ENCODE measurements at places on chromosomes 7 and 10. TPM values are rescaled to one million over a fixed set of nuclear protein-coding genes. Genes with fewer than 3 reads are reported as not detected.

DNA sequence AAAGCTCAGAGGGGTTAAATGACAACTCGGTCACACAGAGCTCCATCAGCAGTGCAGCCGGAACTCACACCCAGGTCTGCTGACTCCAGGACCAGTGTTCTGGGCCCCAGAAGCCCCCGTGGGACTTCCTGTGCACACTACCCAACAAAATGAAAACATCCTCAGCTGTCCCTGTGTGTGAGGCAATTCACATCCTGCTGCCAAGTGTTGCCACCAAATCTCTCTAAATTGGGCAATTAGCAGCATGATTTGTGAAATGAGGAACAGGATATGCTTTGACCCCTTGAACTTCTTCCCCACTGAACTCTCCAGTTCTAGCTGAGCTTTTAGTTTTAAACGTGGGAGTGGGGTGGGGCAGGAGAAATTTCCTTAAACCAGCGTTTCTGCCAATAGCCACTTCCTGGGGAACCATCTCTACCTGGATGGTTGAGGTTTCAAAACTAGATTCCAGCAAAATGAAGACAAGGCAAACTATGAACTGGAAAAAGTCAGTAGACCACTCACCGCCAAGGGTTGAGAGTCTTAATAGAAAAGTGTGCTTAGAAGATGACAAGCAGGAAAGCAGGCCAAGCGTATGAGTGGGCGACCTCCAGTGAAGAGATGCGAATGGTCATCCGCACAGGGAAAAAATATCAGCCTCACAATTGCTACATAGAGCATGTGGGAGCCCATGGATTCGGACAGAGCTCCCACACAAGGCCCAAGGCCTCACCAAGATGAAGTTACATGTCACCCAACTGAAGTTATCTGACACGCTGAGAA, 51.9 kb upstream of the CHST15 start:
- no peak for DNase-seq

DNA sequence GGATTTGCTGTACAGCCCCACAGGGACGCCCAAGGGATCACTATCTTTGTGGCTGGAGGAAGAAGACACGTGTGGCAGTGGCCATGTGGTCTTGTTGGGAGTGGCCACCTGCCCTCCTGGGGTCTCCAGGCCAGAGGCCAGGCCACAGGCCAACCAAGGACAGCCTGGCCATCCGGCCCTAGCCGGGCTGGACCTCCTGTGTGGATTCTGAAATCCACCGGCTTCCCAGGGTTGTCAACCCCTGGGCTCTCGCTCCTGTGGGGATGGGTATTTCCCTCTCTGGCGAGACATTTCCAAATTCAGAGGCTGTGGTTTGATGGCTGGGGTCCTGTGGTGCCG, 31.5 kb upstream of the CFAP46 start:
- DNase-seq, result no peak

GRCh38 chr7:31022726-31023125, 29.4 kb upstream of the ADCYAP1R1 start:
- no peak for DNase-seq

- no peak for DNase-seq
Measured at GRCh38 chr7:155184923-155185322, 112.8 kb upstream of the INSIG1 start.

- no peak for DNase-seq
Measured at GRCh38 chr10:5584895-5585516, 60.2 kb downstream of the CALML3 start.

GRCh38 chr7:119270644-119271043, 1002.3 kb upstream of the KCND2 start:
- no peak for DNase-seq

Gene ZNF853
- total RNA-seq, result 9.3 TPM

- DNase-seq, result no peak
Measured at GRCh38 chr10:101558204-101558603, 29.9 kb downstream of the POLL start.

DNA sequence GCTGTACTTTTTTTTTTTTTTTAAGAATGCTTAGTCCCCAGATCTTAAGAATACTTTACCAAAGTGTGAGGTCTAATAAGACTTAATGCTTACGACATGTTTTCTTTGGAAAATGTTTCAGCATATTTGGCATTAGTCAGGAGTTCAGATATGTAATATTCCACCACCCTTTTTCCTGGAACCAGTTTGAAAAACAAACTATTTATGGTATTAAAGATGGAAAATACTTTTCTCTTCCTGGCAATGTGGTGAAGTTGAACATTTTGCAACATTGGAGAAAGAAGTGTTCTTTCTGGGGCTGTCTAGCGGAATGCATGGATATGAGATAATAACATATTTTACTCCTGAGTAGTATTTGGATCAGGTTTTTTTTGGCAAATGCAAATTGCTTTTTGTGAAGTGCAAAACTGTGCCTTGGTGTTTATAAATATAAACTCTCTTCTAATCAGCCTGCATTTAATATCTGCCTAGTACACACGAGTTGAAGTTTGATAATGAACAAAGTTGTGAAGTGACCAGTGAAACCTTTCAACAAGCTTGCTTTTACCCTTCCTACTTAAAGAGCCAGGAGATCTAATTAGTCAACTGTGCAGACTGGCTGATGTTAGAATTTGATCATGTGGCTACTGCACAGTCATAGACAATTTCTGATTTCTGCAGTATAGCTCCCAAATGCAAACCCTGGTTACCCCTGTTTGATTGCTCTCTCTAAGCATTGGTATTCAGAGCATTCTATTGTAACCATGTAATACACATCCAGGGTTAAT, 20.9 kb downstream of the MAP3K8 start:
- DNase-seq, result no peak

DNA sequence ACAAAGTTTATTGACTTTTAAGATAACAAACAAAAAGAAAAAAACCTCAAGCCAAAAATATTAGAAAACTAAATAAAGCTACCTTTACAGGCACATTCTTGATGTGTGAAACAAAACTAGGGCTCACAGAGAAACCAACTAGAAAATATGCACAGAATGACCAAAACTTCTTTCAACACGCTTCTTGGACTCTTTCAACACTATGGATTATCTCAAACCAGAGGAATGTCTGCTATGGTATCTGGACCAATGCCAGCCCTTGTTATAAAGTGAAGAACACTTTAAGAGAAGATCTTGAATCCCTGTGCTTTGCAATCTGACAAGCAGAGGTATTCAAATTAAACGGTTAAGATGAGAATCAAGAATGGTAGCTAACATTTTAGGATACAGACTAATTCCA, 76.6 kb downstream of the DNAJC1 start:
- no peak for DNase-seq

Gene VCL
- 84.9 TPM for total RNA-seq

GRCh38 chr10:88118729-88119128, 255.3 kb downstream of the PTEN start:
- no peak for DNase-seq

GRCh38 chr7:107594961-107595737, 15.1 kb downstream of the BCAP29 start:
- no peak for DNase-seq

Gene TCTN3
- 13.5 TPM for total RNA-seq

- DNase-seq, result no peak
Measured at GRCh38 chr7:94609561-94609960, 46.4 kb downstream of the SGCE start.

Gene HSPA12A
- 2.3 TPM for total RNA-seq

GRCh38 chr10:90308223-90308622, 549.6 kb downstream of the HTR7 start:
- no peak for DNase-seq

DNA sequence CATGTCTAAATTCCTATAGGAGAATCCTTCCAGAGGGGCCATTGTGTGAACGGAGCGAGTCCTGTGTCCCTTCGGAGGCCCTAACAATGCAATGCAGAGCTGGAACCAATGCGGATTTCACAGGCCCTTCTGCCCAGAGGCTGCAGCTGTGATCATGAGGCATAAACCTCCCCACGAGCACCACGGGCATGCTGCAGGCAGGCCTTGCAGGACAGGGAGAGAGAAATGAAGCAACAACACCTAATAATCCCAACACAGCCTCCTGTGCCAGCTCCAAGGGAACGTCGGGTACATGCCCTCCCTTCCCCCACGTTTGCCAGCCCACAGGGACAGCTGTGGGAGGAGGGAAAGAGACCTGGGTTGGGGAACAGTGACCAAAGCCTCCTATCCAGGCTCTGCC, 74.4 kb downstream of the TNS3 start:
- DNase-seq, result no peak

DNA sequence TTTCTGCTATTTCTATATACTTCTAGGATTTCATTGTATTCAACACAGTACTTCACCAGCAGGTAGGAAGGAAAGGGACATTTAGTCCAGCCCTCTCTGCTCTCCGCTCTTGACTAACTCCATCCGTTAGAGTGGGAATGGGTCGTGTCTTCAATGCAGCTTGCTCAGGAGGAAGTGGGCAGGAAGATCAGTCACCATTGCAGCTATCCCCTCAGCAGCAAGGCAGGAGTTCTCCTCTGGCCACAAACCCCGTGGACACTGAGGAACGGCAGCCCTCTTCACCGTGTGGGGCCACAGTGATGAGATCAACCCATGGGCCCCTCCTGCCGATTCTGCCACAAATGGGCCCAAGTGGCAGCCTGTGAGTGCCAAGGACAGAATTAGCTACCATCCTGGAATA, 30.2 kb upstream of the IKZF1 start:
- DNase-seq, result no peak

Gene ATG9B
- 8.2 TPM for total RNA-seq

Gene CPA2
- total RNA-seq, result not detected

DNA sequence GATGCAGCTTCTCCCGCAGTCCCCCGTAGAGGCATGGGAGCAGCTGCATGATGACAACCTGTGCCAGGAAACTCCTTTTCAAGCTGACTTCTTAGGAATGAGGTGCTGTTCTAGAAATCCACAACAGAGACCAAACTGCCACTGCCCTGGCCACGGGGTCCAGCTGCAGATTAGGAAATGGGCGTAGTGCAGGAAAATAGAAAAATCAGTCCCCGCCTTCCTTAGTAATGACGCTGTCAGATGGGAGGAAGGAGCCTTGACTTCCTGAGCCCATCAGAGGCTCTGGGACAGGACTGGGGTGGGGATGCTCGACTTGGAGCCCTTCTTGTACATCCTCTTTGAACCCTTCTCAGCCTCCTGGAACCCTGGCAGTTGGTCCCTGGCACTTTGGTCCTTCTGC, 227.8 kb upstream of the GRB10 start:
- DNase-seq, result no peak

Gene ITPRID1
- total RNA-seq, result not detected

DNA sequence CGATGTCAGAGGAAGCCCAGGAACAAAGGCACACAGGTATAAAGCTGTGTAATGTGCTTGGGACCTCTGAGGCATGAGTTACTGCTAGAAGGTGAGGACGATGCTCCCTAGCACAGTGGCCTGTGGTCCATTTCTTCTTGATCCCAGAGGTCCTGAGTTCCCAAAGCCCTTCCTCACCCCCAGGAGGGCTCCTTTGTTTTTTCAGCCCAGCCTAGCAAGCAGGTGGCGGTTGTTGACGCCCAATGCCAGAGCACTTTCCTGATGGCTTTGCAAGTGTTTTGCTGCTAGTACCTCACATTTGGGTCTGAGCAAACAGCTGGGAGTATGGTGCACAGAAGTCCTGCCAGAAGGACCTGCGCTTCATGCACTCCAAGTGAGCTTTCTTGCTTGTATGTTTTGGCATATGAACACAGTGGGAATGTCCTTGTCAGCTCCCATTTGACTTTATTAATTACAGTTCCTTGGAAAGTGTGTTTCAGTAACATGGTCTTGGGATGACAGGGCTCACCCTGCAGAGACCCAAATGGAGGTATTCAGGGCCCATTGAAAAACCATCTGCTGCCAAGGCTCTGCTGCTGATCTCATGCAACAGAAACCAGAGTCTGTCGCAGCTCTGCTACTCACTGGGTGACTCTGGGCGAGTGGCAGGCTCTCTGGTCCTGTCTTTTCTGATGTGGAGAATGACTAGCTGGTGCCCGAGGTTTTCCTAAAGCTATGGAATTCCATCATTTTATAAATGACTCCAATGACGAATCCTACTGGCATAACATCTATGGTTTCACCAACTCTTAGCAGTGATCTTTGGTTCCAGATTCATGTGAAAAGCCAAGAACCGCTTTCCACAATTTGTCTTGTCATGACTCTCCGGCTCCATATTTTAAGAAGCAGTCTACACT, 134.9 kb downstream of the ARID5B start:
- no peak for DNase-seq

GRCh38 chr10:52756295-52756694, 16.3 kb downstream of the MBL2 start:
- no peak for DNase-seq

- DNase-seq, result no peak
Measured at GRCh38 chr7:135129579-135129978, 18.3 kb upstream of the TMEM140 start.

DNA sequence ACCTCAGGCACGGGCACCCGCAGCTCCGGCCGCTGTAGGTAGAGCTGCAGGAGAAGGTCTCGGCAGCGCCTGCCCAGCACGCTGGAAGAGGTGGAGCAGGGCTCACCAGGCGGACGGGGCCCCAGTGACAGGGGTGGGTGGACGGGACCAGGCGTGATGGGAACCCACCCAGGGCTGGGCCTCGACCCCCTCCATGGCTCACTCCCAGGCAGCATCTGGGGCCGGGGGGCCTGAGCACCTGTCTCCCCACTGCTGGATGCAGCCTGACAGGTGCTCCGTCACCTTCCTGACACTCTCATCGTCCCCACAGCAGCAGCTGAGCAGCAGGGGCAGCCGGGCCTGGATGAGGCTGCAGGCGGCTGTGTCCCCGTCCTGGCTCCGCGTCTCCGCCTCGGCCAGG, 16.7 kb upstream of the MICALL2 start:
- no peak for DNase-seq

Gene MOGAT3
- total RNA-seq, result not detected

Gene PRSS2
- not detected for total RNA-seq

Gene TFPI2
- total RNA-seq, result not detected

DNA sequence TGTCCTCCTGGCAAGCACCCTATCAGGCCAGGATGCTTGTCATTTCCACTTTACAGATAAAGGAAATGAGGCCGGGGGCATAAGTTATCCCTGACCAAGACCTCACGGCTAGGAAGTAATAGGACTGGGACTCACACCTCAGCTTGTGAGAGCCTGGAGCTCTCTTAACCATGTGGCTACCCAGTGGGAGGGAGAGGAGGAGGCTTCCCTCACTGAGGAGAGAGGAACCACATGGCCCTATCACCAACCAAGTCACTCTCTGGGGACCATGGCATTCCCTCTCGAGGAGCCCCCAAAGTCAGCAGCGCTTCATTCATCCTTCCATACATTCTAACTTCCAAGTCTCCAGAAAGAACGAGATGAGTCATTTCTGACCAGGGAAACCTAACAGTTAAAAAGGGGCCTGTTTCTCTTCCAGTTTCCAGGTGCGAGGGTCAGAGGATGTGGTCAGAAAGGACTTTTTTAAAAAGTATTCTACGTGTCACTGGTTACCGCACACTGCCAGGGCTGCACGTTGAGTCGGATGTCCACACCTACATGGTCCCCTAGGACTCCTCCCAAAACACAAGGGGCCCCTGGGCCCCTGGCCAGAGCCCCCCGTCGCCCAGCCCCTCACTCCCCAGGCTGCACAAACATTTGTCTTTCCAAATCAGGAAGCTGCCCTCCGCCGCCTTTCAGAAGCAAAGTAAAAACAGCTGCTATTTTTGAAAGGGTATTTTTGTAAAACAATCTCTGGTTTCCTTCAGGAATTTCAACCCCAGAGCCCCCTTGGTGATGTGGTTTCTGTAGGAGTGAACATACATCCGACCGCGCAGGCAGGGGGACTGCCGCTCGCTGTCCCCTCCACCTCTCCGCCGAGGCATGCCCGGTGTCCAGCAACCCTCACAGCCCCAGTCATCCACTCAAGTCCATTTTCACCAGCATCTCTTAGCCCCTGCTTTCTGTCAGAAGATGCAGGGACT, 128.2 kb upstream of the CHST15 start:
- DNase-seq, result no peak

Data from esophagus squamous epithelium (tissue), 5 donors.